Bone marrow (tissue), 2 donors: ENCODE measurements at places on chromosomes 7 and 10.

GRCh38 chr7:129371487-129371886 lies 62.7 kb upstream of the STRIP2 start:
- no peak for DNase-seq

DNA sequence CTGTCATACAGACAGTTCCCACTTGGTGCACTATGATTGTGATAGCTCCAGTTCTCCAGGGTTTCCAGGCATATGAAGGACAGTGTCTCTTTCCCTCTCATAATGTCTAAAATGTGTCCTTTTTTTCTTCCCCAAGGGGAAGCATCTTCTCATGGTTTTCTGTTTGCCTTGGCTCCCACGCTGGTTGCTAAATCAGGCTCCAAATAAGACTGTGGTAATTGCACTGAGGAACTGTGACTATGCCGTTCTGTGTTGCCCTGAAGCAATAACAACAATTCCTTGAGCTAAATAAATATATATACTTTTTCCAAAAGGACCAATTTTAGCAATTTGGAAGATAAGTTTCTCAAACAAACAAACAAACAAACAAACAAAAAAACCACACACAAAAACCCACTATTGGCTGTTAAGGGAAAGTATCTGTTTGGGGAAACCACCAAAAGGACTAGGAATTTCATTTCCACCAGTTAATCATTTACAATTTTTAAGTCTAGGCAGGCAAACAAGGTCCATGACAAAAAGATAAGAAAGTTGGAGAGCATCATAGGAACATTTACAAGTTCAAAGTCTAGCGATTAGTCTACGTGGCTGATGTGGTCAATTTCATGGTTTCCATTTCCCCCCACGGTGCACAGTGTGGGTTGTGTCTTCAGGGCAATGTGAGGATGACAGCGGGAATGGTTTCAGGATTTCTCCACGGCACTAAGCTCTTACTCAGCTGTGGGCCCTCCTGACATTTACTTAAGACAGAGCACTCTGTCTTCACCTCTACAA lies 62.4 kb downstream of the THNSL1 start:
- no peak for DNase-seq

DNA sequence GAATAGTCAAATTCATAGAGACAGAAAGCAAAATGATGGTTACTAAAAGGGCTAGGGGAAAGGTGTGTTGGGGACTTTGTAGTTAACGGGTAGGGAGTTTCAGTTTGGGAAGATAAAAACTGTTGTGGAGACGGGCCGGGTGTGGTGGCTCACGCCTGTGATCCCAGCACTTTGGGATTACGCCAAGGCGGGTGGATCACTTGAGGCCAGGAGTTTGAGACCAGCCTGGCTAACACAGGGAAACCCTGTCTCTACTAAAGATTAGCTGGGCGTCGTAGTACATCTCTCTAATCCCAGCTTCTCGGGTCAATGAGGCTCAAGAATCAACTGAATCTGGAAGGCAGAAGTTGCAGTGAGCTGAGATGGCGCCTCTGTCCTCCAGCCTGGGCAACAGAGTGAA lies 30.8 kb downstream of the KPNA7 start:
- DNase-seq, result no peak

DNA sequence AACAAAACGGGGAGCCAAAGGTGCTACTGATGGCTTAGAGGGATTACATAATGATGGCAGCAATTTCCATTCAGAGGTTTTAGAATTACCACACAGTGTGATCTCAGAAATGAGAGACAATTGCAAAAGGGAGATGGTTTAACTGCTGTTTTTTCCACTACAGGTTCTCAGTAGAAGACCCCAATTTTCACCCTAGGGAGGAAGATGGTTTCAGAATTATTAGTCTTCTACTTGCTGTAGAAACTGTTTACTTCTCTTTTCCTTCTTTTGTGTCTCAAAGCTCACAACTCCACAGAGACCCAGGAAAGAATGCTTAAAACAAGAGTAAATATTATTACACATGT lies 226.5 kb downstream of the INHBA start:
- DNase-seq, result no peak

DNA sequence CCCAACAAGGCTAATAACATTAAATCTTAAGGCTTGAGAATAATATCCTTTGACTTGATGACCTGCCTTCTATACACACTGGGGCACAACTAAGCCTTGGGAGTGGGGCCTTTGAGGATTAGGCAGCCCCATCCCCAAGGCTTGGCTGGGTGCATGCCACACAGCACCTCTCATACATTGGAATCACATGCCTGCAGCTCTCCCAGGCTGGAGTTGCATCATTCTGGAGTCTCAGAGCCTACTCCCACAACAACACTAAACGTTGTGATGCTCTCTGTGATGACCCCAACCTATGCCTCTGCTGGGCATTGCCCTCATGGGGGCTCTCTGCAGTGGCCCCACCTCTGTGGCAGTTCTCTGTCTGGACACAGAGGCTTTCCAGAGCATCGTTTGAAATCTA lies 31.9 kb upstream of the SGCE start:
- no peak for DNase-seq

GRCh38 chr7:11428877-11429581 lies 403.0 kb downstream of the THSD7A start:
- DNase-seq, result no peak

GRCh38 chr7:43232366-43232765 lies 119.9 kb downstream of the HECW1 start:
- DNase-seq, result no peak

DNA sequence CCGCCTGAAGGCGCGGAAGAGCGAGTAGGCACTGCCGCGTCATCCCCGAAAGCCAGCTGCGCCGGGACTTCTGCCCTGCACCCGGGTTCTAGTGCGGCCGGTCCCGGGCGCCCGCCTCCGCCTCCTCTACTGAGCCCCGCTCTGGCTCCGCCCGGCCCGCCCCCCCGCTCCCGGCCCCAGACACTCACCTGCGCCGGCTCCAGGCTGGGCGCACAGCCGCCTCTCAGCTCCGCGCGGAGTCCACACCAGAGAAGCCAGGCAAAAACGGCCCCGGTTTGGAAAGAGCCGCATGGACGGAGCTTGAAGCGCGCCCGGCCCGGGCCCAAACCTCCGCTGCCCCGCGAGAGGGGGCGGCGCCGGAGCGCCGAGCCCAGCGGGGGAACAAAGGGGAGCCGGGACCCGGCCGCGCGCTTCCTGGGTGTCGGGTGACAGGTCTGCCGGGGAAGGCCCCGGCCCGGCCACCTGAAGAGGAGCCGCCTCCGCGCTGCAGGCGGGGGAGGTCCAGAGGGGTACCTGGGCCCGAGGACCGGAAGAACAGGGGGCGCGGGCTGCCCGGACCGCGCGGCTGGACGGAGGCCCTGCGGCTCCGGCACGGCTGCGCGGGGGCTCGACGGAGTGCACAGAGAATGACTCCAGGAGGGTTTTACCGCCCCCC lies 168.2 kb downstream of the NRF1 start:
- no peak for DNase-seq

- no peak for DNase-seq
Measured at GRCh38 chr10:50393784-50394467, 142.6 kb upstream of the ASAH2 start.

DNA sequence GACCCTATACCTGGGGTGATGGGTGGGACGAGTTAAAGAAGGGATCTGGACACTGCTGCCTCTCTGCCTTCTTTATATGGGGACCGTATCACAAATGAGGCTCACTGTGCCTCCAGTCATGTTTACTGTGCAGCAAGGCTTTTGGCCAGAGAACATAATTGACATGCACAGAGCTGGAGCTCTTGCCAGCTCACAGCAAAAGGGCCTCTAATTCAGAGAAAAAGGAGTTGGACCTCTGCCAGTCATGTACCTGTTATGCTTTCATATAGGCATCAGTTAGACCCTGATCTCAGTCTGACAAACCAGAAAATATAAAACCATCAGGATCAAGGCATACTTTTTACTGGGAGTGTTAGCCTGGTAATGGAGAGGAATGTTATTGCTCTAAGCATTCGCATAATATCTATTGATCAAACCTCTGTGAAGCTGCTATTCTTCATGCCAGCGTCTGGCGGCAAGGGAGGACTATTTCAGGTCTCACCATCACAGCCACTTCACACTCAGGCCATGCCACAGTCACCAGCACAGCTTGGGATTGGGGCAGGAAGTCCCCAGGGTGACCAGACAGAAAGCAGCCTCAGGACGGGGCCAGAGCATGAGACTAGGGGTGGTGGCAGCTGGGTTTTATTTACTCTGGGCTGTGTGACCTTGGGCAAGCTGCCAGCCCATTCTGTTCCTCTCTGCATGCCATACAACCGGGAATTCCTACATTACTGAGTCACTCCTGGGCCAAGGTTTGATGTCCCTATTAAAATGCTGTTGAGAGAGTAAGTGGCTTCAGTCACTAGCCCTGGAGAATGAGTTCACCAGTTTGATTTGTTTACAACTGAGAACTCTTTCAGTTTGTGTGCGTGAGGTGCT lies 90.1 kb downstream of the NPSR1 start:
- no peak for DNase-seq

- no peak for DNase-seq
Measured at GRCh38 chr10:21369697-21370096, 155.8 kb downstream of the SKIDA1 start.

DNA sequence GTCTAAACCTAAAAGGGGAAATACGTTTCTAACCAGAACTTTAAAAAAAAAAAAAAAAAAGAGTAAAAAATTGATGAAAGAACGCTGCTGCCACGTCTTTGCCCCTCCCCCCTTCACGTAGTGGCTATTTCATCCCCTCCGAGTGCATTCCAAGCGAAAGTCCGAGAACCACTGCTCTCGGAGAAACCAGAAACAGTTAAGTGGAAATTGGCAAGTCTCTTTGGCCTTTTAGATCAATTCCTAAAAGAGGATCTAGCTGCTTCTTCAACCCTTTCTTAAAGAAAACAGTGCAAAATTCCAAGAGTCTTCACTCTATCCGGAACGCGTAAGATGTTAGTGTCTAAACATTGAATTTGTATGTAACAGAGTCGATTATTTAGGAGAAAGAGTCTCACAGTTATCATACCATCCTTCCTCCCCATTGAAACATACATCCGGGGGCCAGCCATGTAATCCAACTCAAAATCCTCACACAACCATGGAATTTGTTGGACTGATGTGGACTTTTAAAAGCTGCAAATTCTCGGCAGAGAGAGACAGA lies 1.1 kb downstream of the P4HA1 start:
- no peak for DNase-seq

DNA sequence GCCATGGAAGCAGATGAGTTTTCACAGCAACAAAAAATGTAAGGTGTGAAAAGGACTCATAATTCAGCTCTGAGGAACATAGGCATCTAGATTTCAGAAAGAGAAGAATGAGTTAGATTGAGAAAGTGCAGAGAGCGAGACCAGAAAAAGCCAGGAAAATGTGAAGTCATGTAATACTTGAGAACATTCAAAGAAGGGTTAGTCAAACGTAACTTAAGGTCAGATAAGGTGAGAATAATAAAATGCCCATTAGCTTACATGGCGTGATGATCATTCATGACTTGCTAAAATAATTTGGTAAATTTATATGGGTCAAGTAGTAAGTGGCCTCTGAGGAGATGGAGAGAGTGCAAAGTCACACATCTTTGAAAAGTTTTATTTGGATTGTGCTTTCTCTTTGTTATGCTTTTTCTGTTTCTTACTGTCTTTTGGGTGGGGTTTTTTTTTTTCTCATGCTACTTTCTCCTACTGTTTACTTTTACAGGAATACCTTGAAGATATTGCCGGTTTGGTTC lies 271.8 kb upstream of the NRG3 start:
- DNase-seq, result no peak

- peak; percentile 5 for DNase-seq
Measured at GRCh38 chr10:31808258-31809218, 120.1 kb downstream of the ARHGAP12 start.

GRCh38 chr10:117617659-117618058 lies 75.1 kb downstream of the EMX2 start:
- no peak for DNase-seq

DNA sequence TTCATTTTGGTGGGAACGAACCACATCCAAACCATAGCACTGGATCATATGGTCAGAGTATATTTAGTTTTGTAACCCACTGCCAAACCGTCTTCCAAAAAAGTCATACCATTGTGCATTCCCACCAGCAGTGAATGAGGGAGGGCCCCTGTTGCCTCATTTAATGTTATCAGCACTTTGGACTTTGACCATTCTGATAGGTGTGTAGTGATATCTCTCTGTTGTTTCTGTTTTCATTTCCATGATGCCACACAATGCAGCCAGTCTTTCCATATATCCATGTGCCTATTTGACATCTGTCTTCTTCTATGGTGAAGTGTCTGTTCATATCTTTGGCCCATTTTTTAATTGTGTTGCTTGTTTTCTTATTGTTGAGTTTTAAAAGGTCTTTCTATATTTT lies 105.0 kb upstream of the PPP2R2D start:
- DNase-seq, result no peak

DNA sequence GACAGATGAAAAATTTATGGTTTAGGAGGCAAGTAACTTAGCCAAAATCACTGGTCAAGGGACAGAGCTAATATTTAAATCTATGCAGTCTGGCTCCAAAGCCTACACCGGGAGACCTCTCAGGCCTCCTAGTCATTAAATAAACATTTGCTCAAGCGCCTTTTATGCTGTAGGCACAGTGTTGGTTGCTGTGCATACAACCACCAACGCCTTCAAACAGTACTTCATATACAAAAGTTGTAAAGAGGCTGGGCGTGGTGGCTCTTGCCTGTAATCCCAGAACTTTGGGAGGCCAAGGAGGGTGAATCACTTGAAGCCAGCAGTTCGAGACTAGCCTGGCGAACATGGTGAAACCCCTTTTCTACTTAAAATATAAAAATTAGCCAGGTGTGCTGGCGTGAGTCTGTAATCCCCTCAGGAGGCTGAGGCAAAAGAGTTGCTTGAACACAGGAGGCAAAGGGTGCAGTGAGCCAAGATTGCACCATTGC lies 159.8 kb downstream of the MAGI2 start:
- no peak for DNase-seq

GRCh38 chr7:47474211-47474936 lies 107.5 kb downstream of the TNS3 start:
- no peak for DNase-seq

DNA sequence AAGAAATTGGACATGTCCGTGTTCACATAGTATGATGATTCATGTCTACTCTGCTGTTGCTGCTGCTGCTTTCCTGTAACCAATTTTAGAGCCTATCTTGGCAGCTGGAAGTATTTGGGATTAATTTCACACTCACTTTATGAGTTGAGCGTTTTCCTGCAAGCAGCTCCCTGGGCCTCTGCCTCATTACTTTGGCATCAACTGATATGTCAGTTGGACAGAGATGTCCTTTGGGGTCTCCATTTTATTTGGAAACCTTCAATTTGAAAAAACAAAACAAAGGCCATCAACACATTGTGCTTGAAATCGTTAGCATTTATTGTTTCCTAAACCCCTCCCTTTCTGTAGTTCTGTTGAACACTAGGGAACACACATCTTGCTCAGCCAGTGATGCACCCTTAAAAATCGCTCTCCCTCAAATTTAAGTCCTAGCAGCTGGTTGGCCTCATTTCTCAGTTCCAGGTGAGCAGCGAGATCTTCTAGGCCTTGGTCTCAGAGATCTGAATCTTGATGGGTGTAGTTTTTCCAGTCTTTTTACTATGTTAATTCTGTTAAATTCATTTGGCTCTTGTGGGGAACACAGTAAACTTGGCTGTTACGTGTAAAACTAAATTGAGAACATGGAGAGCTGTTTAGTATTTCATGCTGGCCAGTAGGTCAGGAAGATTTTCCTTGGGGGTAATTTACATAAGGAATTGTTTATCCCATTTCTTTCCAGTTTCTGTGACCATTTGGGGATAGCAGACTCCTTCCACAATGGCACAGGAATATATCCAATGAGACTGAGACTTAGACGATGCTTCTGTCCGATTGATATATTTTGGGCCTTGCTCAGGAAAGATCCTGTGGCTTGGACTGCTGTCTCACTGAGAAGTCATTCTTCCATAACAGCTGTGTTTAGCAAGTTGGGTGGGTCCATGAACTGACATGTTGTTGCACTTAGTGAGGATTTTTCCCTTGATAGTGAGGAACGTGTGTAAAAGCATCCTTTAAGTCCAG lies 371.6 kb downstream of the BBS9 start:
- no peak for DNase-seq

GRCh38 chr10:1343176-1343575 lies 287.0 kb downstream of the WDR37 start:
- DNase-seq, result no peak
